ENCODE measurements at places on chromosomes 4 and X.

- no peak for DNase-seq
These were observed 176.9 kb upstream of the ARHGAP24 start for GRCh38 chr4:85298037-85298436.

DNA sequence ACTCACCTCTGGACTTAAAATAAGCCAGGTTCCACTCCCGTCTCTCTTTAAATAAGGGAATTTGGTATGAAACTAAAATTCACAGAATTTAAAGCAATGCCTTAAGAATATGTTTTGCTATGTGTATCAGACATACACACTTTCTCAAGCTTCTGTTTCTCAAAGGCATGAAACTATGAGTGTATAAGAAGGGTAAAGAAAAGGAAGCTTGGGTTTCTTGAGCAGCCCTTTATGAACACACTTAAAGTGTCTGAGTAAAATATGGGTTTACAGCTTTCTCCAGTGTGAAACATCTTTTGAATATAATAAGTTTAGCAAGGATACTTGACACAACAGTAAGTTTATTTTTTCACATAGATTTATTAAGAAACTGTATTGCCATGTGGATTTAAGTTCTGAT lies 370.5 kb downstream of the TMA16 start:
- no peak for DNase-seq

DNA sequence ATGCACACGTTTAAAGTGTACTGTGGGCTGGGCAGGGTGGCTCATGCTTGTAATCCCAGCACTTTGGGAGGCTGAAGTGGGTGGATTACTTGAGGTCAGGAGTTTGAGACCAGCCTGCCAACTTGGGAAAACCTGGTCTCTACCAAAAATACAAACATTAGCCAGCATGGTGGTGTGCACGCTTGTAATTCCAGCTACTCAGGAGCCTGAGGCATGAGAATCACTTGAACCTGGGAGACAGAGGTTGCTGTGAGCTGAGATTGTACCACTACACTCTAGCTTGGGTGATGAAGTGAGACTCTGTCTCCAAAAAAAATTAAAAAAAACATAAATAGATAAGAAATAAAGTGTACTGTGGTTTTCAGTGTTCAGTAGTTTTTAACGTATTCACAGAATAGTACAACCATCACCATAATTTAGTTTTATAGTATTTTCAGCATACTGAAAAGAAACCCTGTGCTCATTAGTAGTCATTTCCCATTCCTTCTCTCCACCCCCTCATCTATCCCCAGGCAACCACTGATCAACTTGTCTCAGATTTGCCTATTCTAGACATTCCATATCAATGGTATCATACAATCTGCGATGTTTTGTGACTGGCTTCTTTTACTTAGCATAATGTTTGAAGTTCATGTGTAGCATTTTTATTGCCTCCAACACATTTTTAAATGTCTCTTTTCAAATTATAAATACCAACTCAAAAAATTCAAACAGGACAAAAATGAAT lies 19.1 kb downstream of the SLAIN2 start:
- DNase-seq: no peak

GRCh38 chr4:81260443-81261101 lies 45.5 kb upstream of the PRKG2 start:
- no peak for DNase-seq

- no peak for DNase-seq
These were observed 668.1 kb downstream of the RAPGEF2 start for GRCh38 chr4:159770969-159771368.

GRCh38 chrX:35728481-35728880 lies 69.7 kb upstream of the MAGEB16 start:
- no peak for DNase-seq

DNA sequence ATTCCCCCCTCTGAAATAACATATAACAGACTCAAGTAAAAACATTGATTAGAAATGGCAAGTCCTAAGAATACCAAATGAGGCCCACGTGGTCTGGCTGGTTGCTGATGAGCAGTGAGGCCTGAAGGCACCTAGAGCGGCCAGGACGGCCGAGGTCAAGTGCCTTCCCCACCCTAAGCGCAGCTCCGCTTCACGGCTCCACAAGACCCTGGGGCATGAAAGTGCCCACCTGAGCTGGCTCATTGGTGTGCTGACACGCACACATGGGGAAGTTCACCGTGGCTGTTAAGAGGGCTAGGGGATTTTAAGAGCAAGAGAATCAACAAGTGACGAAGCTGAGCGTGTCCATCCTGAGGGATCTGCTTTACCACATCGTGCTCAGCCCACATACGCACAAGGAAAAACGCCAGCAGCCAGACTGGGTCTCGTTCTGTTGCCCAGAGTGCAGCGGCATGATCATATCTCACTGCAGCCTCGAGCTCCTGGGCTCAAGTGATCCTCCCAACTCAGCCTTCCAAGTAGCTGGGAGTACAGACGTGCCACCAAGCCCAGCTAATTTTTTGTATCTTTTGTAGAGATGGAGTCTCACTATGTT lies 22.4 kb downstream of the DCTD start:
- DNase-seq: no peak

DNA sequence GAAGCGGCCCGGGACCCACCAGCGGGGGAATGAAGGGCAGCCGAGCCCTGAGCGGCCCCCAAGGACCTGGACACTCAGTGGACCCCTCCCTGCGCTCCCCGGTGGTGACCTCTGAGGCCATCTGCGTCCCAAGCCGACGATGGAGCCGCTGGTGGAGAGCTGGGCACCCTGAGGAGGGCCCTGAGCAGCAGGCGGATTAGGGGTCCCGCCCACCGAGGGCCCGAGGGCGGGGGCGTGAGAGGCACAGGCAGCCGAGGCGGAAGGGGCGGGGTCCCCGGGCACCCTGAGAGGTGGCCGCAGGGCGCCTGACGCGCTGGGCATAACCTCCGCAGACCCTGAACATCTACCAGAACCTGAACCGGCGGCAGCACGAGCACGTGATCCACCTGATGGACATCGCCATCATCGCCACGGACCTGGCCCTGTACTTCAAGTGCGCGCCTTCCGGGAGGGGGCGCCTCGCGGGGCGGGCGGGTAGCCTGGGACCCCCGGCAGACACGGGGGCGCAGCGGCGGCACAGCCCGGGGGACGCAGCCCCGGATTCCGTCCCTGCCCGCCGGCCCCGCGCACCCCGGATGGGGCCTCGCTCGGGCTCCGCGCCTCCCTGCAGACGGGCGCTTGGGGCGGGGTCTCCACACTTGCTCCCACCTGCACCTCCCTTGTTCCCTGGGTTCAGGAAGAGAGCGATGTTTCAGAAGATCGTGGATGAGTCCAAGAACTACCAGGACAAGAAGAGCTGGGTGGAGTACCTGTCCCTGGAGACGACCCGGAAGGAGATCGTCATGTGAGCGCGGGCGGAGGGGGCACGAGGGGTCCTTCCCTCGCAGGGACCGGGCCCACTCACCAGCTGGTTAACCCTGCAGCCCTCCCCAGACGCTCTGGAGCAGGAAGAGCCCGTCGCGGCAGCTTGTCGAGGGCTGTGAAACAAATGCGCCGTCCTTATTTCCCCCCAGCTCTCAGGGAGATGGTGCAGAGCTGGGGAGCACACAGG lies 10.3 kb downstream of the ATP5ME start:
- no peak for DNase-seq
